NK-92 treated with Interleukin-12 subunit alpha and Interleukin-12 subunit beta, amount 100 ng/mL, for 24 hours (cell line): ENCODE measurements at places on chromosomes 1 and 21.

GRCh38 chr1:209805341-209805781 is 581 bp downstream of the IRF6 start:
- DNase-seq: no peak

DNA sequence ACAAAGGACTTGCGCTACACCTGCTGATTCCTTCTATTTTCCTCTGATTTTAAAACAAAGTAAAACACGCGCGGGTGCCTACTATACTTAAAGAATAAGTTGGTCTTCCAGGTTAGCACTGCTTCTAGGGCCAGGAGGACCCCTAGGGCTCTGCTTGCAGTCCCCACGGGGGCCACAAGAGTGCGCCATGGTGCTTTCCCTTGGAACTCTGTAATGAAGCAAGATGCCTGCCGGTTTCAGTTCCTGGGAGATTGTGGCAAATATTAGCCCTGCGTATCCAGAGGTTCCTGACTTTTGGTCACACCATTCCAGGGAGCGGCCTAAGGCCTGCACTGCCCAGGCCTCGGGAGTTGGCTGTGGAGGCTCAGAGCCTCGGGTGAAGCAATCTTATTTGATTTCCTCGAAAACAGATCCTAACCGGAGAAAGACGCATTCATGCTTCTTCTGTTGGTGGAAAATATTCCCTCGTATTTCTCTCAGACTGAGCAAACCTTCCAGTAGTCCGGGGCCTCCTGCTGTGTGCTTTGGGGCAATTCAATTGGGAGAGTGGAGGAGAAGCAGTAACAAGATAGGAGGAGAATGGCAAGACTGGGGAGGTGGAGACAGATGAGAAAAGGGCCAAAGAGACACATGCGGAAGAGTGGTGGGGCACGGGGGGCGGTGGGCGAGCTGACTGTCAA is 25.3 kb downstream of the ADAM30 start:
- peak; percentile 46 for DNase-seq

GRCh38 chr1:211701733-211702132 is 26.3 kb upstream of the NEK2 start:
- DNase-seq: no peak

GRCh38 chr1:109740615-109741373 is at the start of gene GSTM3:
Gene GSTM3 (minus strand): TSS chr1:109741038. CDS start chr1:109740287, 751 bp downstream.
- no peak for DNase-seq

DNA sequence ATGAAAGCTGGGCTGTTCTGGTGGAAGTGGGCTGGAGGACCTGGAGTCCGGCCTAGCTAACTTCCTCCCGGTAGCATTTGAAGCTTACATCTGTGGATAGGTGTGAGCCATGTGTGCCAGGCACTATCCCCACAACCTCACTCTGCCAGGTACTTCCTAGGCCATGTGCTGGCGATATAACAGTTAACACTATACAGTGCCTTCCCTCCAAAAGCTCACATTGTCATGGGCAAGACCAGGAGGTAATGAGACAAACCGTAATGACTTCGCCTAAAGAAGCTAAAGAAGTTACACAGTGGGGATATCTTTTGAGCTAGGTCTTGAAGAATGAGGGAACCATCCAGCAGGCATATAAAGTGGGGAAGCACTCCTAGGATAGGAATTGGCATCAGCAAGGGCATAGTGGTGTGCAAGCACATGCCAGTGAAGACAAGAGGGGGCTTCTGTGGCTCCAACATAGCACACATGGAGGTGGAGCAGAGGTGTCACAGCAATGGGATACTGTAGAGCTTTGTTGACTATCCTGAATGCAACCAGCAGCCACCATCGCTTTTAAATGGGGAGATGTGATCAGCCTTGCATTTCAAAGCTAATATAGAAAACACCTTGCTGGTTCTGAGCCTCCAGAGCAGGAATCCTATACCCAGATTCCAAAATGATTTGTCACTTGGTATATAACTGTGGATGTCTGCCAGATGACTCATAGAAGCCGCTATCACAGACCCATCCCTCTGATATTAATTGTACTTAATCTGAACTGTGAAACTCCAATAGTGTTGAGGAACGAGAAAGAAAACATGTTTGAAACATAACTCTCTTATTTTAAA is 466.3 kb downstream of the LMO4 start:
- no peak for DNase-seq

- no peak for DNase-seq
These were observed 141.9 kb upstream of the UBE2U start for GRCh38 chr1:64061430-64062104.
